ENCODE measurements at places on chromosomes 11 and 22.

GRCh38 chr11:6628526-6628925 lies 9.3 kb upstream of the TPP1 start:
- DNase-seq: no peak

DNA sequence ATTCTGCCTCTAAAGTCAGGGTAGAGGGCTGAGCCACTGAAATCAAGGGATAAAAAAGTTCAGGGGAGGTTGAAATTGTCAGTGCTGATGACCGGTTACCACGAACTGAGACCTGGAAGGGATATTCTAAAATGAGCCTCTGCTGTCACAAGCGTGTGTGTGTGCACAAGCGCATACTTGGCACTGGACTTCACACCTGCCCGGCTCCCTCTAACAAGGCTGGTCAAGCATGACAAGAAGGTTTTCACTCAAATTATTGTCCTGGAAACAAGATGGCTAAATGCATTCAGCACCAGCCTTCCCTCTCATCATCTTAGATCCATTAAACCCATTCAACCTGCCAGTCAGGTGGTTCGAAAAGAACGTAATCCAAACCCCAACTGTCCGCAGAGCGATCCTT lies 54.8 kb upstream of the CECR2 start:
- DNase-seq: no peak

DNA sequence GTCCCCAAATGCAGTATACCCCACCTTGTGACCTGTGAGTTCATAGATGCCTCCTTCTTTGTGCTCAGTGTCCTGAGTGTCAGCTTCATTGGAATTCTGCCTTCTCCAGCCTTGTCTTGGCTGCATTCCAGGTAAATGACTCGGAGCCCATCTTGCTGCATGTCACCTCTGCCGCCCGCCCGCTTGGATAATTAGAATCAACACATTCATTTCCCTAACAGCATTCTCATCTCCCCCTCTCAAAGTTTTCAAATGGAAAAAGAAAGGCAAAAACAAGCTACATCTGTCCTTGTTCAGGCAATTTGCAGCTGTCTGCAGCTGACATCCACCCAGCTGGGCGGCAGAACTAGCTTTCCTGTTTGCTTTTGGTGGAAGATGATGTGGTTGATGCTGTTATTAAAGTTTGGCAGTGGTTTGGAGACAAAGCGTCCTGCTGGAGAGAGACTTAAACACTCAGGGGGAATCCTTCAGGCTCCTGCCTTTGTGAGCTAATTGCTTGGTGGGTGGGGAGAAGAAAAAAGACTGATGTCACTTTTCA lies 198.8 kb upstream of the SEZ6L start:
- no peak for DNase-seq

DNA sequence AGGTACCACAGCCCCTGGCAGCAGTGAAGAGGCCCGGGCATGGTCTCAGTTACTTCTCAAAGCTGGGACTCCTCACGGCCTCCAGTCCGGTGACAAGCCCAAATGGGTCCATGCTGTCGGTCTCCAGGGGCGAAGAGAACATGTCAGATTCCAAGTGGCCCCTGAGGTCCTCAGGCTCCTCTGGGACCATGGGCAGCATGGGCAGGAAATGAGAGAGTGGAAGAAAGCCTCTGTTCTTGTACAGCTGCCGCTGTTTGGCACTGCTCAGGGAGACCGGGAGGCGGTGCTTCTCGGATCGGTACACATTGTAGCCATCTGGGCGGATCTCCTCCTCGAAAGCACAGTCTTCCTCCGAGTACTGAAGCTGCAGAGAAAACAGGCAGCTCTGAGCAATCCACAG lies 4.6 kb downstream of the FGF19 start:
- DNase-seq: no peak

GRCh38 chr11:117199916-117200812 lies 994 bp downstream of the TAGLN start:
- DNase-seq: no peak

DNA sequence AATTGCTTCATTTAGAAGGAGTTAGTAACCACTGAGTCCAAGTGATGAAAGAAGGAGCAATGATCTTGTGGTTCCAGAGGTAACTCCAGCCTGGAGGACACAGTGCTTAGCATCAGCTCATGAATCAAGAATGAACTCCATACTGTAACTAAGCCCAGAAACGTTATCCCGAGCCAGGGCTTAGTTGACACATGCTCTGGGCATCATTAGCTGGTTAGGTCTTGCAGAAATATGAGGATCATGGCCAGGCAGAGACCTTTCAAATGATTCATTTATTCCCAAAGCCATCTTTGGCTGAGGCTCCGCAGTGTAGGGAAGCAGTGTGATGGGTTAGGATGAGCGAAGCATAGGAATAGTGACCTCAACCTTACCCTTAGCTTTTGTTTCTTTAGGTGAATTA lies 277.4 kb downstream of the FAM76B start:
- no peak for DNase-seq

GRCh38 chr22:20299746-20300136 lies 20.1 kb downstream of the DGCR6L start:
- DNase-seq: no peak

DNA sequence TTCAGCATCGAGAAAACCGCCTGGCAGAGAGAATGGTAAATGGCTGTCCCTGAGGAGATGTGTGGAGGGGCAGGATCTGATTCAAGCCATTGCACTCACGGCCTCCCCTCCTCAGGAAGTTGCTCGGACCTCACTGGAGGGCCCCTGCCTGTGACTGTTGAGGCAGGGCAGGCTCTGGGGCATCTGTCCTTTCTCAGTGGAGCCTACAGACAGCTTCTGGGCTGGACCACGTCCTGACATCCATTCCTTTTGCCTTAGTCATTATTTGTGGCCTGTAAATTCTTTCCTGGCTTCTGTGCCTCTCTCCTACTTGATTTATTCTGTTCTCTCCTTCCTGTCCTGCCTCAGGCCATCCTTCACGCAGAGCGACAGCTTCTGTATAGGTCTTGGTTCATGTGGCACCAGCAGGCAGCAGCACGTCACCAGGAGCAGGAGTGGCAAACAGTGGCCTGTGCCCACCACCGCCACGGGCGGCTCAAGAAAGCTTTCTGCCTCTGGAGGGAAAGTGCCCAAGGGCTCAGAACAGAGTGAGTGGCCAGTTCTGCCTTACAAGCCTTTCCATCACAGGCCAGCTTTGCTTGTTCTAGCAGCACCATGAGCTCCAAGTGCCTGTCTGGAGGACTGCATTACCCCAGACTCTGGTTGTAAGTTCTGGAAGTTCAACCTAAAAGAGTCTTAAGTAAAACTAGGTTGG lies 59.6 kb downstream of the PISD start:
- DNase-seq: no peak

- DNase-seq: no peak
Measured at GRCh38 chr11:74403607-74404321, 5.5 kb upstream of the PGM2L1 start.

GRCh38 chr11:33900159-33900840 lies 8.4 kb upstream of the LMO2 start:
- no peak for DNase-seq

- no peak for DNase-seq
Measured at GRCh38 chr11:33778675-33779074, 4.4 kb upstream of the FBXO3 start.

DNA sequence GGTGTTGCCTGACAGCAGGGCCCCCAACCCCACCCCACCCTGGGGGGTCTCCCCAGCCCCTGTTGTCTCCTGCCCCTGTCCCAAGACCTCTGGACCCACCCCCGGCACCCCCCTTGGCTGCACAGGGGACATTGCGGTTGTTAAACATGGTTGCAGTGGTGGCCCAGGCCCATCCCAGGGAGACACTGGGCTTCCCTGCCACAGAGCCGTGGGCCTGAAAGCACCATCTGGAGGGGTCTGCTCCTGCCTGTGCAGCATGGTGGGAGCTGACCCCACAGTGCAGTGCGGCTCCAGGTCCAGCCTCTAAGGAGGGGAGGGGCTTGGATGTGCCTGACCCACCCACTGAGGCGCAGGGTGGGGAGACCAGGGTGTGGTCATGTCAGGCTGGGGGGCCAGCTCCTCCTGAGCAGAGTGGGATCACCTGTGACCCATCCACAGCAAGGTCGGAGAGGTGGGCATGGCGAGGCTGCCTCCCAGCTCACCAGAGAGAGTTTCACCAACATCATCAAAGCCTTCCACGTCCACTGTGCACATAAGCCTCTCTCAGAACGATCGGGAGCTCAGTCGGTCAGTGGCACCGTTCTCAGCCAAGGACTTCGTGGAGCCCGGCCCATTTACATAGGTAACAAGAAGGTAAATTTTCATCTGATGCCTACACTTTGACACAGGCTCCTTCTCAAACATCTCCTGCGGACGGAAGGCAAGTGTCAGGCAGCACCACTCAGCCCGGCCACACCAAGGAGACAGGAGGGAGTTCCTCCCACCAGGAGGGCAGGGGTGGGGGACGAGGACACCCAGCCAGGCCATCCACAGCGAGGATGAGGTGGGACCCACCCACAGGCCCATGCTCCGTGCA lies 201.1 kb downstream of the BRD1 start:
- DNase-seq: no peak

DNA sequence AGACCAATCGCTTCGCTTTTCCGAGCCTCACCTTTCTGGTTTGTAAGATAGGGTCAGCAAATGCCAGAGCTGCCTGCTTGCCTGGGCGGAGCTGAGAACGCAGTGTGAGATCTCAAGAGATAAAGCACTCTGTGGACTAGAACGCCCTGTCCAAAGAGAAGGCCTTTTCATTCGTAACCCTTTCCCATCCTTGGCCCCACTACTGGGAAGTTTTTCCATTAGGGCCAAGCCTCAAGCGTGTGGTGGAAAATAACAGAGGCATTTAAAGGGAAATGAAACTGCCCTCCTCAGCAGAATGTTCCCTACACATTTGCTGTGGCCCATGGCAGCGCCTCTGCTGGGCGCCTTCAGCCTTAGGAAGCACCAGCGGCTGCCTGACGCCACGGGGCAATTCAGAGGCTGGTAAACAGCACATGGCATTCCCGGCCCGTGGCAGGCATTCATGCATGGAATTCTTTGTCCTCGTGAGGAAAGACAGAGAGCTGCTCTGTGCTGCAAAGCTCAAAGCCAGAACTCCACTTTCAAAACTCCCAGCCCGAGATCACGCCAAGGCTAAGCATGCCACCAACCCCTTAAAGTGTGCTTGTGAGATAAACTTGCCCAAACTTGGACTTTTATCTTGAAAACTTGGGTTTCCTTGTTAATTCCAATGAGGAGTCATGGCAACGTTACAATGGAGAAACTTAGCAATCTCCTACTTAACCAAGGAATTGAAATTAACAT lies 38.1 kb downstream of the AHNAK start:
- DNase-seq: no peak

Data from GF-D8 (cell line).